ENCODE measurements at places on chromosomes 11 and 22. TPM values are rescaled to one million over a fixed set of nuclear protein-coding genes. Genes with fewer than 3 reads are reported as not detected.

- DNase-seq: no peak
These were observed 321 bp downstream of the RHBDD3 start for GRCh38 chr22:29267462-29267857.

GRCh38 chr11:71332046-71332445 lies 79.7 kb upstream of the SHANK2 start:
- no peak for DNase-seq

- peak; percentile 61 for DNase-seq
These were observed 6.0 kb upstream of the RAB3IL1 start for GRCh38 chr11:61923166-61924063.

GRCh38 chr11:134438542-134439537 lies 26.8 kb upstream of the B3GAT1 start:
- no peak for DNase-seq

DNA sequence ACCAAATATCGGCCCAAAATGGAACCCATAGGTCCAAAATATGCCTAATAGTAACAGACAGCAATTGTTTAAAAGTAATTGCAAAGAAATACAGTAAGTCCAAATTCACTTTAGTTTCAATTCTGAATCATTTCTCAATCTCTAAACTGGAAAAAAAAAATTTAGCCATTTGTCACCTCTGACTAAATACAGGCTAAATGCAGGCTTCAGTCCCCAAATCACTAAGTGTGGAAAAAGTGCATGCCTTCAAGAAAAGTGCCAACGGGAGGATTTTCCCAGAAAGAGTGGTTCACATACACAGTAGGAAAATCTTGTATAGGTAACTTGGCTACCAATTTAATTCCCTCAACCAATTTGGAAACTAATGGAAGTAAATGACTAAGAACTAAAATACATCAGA lies 35.7 kb downstream of the SIK3 start:
- no peak for DNase-seq

GRCh38 chr11:7964261-7964660 lies 986 bp downstream of the NLRP10 start:
- no peak for DNase-seq

DNA sequence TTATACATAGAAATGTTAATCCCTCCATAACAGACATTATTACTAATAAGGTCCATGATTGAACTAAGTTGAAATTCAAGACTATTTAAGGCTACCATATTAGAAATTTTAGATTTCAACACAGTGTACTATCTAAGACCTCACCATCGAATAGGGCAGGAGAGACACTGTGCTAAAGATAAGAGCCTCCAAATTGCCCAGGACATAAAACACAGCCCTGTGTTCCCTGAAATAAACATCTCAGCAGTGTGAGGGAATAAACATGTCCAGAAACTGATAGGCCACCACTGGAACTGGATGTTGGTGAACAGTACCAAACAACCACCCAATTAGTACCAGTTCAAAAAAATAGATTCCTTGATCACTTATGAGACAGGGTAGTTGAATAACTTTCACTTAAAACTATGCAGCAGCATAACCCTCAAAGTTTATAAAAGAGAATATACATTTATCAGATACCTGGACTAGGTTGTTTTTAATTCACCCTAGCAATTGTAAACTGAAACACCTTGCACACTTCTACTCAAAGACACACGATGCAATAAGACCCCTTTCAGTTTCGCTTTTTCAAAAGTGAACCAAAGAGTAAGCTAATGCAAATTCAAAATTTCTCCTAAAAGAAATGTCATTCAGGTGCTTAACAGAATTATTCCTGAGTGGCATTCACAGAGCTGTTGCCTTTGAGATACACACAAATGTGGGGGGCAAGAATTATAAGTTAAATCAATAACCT lies 34.3 kb downstream of the USP28 start:
- no peak for DNase-seq

DNA sequence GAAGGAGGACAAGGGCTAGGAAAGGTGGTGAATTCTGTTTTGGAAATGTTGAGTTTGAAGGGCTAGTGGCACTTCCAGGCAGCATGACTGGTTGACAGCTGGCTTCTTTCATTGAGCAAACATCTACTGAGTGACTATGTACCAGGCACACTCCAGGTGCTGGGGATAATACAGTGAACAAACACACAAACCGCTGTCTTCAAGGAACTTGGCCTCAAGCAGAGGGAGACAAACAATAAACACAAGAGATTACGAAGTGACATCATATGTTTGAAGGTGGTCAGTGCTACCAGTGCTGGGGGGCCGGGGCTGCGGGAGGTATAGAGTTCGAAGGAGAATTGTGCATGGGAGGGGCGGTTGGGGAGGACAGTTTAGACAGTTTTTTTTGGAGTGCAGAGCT lies 197.0 kb upstream of the SORL1-AS1 start:
- no peak for DNase-seq

DNA sequence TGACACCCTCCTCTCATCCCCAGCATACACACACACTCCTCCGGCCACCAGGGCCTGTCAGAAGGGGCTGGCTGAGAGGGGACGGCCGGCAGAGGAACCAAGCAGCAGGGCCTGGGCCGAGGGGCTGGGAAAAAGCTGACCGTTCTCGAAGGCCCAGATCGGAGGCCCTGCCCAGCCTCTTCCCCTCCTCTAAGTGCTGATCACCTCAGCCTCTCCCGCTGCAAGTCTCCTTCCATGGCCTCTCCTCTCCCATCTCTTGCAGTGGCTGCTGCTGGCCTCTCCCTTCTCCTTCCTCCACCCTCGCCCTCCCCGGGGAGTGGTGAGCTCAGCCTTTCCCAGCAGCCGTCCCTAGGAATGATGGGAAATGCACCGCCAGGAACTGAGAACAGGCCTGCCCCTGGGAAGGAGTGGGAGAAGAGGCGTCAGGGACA lies 39.6 kb downstream of the ARRB1 start:
- peak; percentile 61 for DNase-seq

DNA sequence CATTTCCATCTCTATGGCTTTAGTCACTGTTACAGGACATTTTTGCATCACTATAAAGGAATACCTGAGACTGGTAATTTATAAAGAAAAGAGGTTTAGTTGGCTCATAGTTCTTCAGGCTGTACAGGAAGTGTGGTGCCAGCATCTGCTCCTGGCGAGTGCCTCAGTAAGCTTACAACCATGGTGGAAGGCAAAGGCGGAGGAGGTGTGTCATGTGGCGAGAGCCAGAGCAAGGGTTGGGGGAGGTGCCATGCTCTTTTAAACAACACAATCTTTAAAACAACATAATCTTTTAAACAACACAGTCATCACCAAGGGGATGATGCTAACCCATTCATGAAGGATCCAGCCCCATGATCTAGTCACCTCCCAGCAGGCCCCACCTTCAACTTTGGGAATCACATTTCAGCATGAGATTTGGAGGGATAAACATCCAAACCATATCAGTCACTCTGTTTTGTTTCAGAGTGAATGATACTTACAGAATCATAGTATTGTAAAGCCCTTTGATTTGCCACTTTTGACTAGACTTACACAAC lies 103.3 kb downstream of the PDE3B start:
- no peak for DNase-seq

DNA sequence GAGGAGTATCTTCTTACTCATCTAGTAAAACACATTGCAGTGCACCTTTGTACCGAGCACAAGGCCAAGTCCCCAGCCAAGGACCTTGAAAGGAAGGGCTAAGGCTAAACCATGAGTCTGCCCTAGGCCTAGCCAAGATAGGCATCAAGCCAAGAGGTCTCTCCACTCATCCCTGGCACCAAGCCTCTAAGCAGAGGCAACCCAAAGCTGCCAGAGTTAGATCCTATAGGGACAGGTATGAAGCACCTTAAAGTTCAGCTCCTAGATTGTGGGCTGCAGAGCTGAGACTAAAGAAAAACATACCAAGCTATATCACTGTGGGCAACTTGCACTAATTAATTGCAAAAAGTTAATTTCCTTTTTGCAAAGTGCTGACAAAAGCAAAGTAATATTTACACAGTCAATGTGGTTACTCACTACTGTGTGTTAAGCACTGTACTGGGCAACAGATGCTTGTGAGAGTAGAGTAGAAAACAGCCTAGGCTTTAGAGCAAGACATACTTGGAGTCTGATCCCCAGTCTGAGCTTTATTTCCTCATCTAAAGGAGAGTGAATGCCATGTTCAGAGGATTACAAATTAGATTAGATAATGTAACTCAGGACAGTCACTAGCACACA lies 7.2 kb downstream of the COA4 start:
- no peak for DNase-seq

GRCh38 chr11:68941324-68942094 lies 37.8 kb downstream of the IGHMBP2 start:
- DNase-seq: peak; percentile 57

DNA sequence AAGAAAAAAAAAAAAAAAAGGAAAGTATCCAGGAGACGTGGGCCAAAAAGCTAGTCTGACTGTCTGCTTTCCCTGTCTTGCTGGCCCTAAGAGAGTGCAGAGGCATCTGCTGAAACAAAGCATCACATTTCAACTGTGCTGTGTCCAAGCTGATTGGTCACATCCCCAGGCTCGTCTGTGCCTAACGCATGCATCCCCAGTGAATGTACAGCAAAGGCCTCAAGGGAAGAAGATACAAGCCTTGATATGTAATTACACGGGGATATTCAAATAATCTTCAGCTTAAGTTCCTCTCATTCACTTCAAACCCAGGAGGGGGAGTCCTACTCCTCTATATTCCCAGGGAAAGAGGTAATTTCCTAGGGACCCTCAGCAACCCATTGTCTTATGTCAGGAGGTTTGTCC lies 5.4 kb upstream of the SORL1 start:
- DNase-seq: no peak

DNA sequence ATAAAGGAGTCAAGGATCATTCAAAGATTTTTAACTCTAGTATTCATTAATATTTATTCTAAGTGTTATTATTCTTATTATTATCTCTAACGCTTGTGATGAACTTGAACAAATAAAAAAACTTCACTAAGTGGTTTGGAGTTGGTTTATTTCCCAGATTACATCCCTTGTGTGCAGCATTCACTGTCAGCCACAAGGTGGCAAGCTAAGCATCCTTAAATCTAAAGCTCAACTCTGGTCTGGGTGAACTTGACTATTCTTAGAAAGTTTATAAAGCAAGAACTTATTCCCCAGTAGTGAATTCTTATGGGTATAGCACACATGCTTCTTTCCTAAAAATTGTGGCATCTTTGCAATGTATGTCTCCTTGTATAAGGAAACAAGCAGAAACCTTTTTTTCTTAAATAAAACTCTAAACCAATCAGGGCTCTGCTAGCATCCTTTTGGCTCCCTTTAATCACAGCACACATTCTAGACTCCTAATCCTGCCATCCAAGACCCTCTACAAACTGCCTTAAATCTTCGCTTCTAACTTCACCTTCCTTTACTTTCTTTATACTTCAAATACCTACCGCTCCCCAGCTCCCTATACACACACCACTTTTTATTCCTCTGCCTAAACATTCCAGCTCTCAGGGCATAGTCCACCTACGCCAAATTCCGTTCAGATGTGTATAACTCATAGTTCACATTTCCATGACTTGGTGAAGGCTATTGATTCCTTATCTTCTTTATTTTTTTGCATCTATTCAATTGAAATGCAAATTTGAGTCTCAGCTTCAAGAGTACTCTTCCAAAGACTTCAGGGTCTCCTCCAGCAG lies 1068.8 kb downstream of the DLG2 start:
- no peak for DNase-seq

DNA sequence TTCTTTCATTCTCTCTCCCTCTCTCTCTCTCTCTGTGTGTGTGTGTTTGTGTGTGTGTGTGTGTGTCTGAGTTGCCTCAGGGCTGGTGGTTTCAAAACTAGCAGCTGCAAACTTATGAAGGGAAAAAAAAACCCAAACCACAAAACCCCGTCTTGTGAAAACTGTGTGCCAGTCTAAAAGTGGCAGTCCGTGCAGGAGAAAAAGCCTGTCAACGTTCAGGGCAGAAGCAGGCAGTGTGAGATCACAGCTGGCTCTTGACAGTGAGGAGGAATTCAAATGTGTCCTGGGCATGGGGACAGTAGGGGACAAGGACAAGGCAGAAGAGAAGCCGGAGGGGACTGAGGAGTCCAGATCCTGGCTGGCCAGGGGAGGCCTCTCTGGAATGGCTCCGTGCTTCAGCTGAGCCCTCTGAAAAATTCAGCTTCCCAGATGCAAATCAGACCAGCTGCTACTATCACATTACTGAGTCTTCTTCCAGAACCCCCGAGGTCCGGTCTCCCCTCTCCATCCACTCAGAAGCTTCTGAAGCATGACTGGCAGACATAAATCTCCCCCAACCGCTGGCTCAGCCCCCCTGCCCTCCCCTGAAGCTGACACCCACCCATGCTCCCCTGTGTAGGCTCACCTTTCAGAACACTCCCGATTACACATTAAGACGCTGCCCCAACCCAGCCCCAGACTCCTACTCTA lies 31.9 kb downstream of the FLI1 start:
- DNase-seq: no peak

GRCh38 chr11:44865866-44866272 lies 84.8 kb downstream of the TP53I11 start:
- DNase-seq: no peak

DNA sequence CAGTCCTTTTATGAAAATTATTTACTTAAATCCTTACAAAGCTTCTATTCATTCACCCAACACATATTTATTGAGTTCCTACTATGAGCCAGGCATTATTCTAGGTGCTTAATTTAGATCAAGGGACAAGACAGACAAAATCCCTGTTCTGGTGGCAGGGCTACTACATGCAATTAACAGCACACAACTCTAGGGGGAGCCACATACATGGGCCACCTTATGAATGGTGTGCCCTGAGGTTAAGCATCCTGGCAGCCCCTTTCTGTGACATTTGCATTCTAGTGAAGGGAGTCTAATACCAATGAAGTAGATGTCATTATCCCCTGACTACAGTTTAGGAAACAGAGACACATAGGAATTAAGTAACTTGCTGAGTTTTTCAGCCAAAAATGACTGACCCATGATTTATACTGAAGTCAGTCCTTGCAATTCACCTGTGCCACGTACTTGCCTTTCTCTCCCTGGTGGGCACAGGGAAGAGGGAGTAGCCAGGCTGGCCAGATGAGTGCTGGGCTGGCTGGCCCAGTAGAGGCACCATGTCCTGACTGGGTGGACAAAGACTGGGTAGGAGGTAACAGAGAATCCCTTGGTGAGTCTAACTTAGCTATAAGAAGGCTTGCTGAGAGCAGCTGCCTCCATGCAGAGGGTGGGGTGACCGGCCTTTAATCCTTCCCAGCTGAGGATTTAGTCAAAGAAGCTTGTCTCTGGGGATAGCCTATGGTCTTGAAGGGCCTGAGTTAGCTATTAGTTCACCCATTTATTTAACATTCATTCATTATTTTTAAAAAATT lies 52.0 kb upstream of the ELF5 start:
- no peak for DNase-seq

DNA sequence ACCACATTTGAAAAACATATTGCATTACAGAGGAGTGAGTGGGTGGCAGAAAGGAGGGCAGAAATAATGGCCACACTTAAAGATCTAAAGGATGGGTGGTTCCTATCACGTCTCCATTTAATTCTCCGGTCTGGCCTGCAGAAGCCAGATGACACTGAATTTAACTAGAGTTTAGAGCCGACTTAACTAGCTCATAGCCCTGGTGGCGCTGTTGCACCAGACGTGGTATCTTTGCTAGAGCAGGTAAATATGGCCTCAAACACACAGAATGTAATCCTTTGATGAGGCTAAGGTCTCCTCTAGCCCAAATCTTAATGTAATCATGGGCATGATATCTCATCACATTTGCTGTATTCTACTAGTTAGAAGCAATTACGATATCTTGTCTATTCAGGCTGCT lies 51.5 kb upstream of the GAL start:
- DNase-seq: peak; percentile 42

Gene HOATZ
- 9.5 TPM for total RNA-seq

Gene KCNJ5
- 4.8 TPM for total RNA-seq

Gene KCNQ1
- total RNA-seq: 31.4 TPM

Gene SMTNL1
- total RNA-seq: not detected

Gene CYB5R2
- total RNA-seq: 58.7 TPM

Gene COX8A
- 510 TPM for total RNA-seq

Gene OR9I1
- total RNA-seq: not detected

Gene CD151
- total RNA-seq: 179 TPM

Gene DCHS1
- 10.5 TPM for total RNA-seq

Gene DAGLA
- 7.9 TPM for total RNA-seq
